ENCODE measurements at places on chromosomes 12 and 14.

DNA sequence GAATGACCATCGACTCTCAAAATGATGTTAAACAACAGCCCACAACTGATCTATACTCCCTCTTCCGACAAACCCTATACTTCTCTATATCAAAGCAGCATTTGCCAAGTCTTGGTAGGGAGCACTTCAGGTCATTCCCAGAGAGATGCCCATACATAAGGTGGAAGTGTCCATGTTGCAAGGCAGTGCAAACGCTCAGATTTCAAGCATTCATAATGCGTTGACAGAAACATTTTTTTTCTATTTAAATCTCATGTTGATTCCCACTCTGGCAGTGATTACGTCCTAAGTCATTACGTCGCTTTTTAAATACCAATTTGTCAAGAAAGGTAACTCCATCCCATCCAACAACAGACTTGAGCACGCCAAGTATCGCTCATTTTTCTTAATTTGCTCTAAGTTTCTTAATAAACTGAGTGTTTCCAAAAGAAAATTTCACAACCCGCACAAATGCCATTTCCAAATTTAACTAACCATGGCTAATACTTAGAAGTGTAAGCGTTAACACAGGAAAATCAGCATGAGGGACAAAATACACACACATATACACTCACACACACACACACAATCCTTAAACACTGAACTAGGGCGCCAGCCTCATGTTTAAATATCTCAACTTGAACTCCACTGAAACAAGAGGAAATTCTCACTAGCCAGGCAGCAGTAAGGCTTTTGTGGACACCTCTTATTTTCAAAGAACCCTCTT is 1.1 kb downstream of the GXYLT1 start:
- no peak for DNase-seq

DNA sequence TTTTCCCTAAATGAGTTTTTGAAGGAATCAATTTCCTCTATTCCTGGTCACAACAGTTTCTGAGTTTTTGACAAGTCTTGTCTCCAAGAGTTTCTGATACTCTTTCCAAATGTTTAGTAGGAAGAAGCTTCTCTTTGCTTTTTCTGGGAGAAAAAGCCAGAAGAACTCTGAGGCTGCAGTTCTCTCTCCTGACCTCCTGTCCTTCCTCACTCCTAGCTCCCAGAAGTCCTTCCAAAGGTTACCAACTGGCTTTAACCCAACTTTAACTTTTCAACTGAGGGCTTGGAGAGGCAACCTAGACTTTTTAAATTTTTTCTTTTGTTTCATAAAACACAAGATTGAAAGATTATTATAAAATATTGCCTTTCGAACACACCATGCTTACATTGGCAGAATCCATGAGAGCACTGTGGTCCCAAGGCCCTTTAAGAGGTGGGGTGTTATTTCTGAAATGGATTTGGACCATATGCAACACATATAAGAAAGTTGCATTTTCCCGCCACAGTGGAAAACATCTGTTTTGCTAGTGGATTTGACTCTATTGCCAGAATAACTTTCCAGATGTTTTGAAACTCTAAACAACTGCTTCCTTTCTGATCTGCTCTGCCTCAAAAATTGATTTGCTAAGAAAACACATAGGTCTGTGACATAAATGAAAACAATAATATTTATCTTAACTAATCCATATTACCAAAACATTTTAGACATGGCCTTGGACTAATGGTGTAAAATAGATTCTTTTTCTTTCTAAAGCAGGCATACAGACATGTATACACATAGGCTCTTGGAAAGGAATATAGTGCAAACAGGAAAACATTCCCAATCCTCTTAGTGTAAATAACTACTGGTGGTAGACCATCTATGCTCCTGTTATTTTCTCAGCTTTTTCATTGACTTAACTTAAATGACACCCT is 22.3 kb upstream of the EPS8 start:
- DNase-seq: no peak

DNA sequence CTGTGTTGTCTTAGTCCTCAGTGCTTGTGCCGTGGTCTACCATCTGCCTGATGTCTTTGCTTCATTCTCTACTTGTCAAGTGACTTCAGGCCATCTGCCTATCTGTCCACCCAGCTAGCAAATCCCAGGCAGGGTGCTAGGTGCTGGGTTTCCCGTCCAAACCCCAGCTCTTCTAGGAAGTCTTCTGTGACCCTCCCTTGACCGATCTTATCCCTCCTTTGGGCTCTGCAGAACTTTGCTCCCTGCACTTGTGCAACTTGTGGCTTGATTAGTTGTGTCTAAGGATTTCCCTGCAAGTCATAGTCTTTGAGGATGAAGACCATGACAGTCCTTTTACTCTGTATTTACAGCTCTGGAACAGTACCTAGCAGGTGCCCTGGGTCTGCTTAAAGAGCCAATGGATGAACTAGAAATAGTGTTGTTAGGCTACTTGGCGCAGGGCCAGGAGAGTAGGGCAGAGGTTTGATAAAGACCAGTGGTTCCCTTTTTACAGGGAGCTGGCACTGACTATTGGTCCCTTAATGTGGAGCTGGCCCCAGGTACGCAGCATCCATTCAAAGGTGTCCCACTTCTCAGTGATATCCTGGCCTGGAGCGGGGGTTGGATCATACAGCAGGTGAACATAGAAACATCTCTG is 60.1 kb downstream of the ADCK1 start:
- DNase-seq: no peak

- no peak for DNase-seq
Observed at GRCh38 chr12:46487567-46488131, 115.1 kb upstream of the SLC38A2 start.

DNA sequence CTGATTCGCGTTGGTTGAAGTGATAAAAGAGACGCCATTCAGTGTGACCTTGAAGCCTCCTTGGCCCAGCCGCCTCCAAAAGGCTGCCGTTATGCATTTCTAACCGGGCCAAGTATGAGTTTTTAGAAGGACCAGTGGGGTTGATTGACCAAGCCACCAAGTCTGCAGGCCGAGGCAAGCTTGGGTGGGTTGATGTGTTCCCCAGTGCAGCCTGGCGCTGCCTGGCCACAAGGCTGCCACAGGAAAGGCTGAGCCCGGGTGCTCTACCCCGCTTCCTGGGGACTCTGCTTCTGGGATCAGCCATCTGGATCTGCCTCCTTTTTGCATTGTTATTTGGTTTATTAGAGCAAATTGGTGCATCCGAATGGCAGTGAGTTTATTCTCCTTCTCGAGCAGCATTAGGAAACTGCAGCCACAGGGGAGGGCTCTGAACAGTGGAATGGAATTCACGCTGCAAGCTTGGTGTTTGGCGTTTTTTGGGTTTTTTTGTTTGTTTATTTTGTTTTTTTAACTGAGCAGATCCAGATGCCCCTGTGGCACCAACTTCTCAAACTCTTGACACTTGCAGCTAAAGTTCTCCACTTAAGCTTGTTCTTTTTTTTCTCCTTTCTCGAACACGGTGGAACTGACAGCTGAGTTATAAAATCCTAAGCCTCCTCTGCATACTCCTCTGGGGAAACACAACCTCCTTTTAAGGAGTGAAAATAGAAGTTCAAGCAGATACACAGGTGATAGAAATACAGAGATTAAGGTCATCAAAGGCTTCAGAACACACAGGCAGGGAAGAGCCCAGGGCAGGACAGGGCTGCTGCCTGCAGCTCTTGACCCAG is 145.4 kb upstream of the FKBP4 start:
- no peak for DNase-seq

DNA sequence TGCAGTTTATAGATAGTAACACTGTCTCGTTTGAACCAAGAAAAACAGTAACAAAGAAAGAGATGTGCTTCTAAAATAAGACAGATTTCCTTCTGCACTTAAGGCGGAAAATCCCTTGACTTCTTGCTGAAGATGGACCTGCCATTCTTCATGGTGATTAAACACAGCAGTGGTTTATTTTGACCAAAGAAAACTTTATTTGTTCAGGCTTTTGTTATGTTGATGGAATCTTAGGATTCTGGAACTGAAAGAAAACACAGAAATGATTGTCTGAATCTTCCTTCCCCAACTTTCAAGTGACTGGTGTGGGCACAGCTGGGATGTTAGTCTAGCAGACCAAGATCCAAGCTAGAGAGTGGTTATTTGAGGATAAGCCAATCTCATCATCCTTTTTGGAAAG is 72.2 kb downstream of the DACT1 start:
- DNase-seq: no peak

DNA sequence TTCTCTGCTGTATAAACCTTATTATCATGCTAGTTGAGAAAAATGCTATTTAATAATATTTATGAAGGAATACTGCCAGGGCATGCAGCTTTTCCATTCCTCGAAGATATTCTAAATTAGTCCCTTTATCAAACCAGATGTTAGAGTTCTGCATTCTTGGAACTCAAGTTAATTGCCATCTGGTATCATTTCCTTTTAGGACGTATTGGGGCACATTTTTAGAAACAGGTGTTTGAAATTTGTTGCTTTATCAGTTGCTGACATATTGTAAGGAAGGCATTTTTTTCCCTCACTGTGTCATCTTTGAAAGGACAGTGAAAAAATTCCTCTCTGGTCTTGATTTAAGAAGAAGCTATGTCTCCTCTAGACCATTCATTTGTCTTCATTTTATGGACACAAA is 471.2 kb upstream of the PRICKLE1 start:
- no peak for DNase-seq

All from GM18507 (cell line).